ENCODE measurements at places on chromosomes 2 and 18. TPM values are rescaled to one million over a fixed set of nuclear protein-coding genes. Genes with fewer than 3 reads are reported as not detected.

IL18RAP gene
- not detected for polyA plus RNA-seq

PLB1 gene
- polyA plus RNA-seq: 0.64 TPM

CASP8 gene
- polyA plus RNA-seq: 0.83 TPM

TUBB8B gene
- 0.80 TPM for polyA plus RNA-seq

C1QL2 gene
- polyA plus RNA-seq: 5.2 TPM

PRADC1 gene
- polyA plus RNA-seq: 44.5 TPM

RNU2-63P gene
- not detected for polyA plus RNA-seq

BARD1 gene
- polyA plus RNA-seq: 3.9 TPM

DNA sequence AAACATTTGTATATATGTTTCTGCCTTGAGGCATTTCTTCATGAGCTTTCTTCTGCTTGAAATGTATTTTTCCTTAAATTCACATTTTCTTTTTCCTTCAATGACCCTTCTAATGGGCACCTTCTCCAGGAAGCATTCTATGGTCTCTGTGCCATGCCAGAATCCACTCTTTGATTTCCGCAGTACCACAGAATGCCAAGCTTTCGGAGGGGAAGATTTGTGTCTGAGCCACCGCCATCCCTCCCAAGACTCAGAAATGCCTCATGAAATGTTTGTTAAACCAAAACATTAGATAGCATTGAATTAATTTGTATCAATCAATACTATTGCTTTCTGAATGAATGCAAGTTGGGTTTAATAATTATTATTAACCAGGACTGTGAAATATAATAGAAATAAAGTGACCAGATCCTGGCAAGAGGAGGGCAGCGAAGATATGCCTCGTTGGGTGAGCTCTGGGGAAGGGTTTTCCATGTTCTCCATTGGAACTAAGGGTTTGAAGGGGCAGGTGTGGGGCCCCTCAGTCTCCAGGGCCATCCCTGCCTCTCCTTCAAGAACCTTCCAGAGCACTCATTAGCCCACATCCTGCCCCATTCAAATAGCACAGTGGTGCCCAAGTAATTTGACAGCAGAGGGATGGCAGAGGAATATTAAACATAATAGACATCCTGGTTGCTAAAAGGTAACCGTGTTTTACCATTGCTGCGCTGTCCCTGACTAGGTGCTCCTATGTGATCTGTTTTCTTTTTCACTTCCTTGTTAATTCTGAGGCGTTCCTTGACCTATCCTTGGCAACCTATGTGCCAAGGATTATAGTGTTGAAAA, 189.6 kb downstream of the MYCN start:
- DNase-seq: no peak

DNA sequence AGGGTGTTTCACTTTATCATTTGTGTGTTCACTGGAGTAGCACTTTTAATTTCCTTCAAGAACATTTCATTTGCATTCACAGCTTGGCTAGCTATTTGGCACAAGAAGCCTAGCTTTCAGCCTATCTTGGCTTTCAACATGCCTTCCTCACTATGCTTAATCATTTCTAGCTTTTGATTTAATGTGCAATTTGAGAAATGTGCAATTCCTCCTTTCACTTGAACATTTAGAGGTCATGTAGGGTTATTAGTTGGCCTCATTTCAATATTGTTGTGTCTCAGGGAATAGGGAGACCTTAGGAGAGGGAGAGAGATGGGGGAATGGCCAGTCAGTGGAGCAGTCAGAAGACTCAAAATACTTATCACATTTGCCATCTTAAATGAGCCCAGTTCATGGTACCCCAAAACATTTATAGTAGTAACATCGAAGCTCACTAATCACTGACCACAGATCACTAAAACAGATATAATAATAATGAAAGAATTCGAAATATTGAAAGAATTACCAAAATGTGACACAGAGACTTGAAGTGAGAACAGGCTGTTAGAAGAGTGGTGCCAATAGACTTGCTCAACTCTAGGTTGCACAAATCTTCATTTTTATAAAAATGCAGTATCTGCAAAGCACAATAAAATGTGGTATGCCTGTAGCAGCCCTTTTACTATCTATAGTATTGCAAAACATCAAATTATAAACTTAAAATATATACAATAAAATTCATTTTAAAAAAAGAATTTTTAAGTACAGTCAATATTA, 561.2 kb downstream of the METTL4 start:
- DNase-seq: no peak

DNA sequence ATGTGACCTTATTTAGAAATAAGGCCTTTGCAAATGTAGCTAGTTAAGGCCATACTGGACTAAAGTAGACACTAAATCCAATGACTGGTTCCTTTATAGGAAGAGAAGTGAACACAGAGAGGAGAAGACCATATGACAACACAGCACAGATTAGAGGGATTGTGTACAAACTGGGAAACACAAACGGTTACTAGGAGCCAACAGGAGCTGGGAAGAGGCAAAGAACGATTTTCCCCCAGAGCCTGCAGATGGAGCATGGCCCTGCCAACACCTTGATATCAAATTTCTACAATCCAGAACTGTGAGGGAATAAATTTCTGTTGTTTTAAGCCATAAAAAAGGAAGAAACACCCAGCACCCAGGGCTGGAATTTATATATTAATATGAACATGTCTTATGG, 38.7 kb upstream of the COL5A2 start:
- DNase-seq: no peak

- DNase-seq: peak; percentile 78
These were observed 981 bp downstream of the C2orf66 start for GRCh38 chr2:196808083-196808665.

- DNase-seq: no peak
These were observed 54.0 kb upstream of the PPP1CB start for GRCh38 chr2:28697602-28698149.

- no peak for DNase-seq
These were observed 713.1 kb upstream of the SOX11 start for GRCh38 chr2:4979111-4979510.

DNA sequence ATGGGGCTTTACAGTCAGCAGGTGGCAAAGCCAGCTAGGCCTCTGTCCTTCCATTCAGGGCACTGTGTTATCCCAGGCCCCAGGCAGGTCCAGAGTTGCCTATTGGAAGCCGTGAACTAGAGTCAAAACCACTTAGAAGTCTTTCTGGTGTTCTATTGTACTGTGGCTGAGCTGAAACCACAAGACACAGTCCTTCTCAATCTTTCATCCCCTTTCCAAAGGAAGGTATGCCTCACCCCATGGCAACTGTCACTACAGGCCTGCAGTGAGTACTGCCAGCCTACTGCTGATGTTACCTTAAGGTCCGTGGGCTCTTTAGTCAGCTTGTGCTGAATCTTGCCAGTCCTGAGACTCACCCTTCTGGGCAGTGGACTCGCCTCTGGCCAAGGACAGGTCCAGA, 181.6 kb downstream of the GULP1 start:
- DNase-seq: no peak

DNA sequence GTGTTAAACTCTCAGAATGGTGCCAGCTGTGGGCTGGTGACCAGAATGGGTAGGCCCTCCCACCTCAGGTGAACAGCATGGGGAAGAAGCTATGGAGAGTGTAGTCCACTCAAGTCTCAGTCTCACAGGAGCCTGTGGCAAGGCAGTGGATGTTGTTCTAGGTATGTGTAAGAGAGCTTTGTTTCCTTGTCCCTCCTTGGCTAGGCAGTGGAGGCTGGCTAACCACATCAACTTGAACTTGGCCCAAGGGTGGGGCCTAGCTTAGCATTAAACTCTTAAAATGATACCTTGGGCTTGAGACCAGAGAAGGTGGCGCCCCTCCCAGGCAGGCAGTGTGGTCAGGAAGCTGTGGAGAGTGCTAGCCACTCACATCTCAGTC, 53.2 kb upstream of the SLC4A10 start:
- no peak for DNase-seq

- peak; percentile 64 for DNase-seq
These were observed 94.2 kb downstream of the PTPN4 start for GRCh38 chr2:119853777-119854399.

- no peak for DNase-seq
These were observed 53.5 kb downstream of the COLEC12 start for GRCh38 chr18:446941-447560.

GRCh38 chr2:127818794-127819425, 7.9 kb upstream of the WDR33 start:
- DNase-seq: no peak

GRCh38 chr2:48471048-48471474, 58.9 kb upstream of the STON1 start:
- peak; percentile 73 for DNase-seq

DNA sequence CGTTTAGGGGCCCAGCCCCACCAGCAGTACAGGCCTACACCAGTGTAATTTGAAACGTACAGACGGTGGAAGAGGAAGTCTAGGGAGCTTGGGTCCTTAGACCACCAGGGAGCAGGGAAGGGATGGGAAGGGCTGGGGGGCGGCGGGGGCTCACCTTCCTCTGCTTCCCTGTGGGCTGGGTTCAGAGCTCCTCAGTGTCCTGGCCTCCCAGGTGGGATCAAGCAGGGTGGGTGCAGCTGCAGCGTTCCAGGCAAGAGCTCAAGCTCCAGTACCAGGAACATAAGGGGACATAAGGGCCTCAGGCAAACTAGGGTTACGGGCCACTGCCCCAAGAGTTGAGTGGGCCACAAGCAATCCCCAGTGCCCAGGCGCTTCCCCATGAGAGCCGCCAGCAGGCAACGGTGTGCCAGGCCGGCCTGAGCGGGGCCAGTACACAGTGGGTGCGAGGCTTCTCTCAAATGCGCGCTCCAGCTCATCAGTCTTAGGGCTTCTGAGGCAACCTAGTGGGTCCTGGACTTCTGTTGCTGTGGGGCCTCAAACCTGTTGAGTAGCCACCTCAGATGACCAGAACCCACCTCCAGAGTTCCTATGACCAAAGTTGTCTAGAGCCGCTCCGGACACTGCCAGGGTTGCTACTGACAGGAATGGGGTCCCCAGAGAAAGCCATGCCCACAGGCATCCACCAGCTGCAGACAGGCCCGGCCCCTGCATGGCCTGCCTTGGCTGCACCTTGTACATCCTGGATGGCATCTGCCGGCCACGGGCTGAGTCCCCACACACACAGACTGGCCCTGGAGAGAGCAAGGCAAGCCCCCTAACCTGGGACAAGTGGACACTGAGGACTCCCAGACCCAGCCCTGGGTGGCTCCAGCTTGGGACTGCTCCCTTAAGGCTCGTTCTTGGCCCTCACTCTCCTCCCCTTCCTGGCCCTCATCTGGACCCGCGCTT, 5.2 kb downstream of the ANKRD23 start:
- no peak for DNase-seq

DNA sequence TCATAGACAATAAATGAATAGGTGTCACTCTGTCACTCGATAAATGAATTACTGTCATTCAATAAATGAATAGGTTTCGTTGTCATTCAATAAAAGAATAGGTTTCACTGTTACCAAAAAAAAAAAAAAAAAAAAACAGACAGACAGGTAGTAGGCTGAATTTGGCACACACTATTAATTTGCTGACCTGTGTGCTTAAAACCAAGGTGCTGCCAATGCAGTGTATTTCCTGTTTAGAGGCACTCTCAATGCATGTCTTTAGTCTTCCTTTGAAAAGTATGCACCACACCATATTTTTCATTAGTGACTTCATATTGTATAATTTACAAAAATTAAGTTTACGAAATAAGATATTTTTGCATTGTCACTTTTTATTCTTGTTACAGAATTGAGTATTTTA, 16.2 kb downstream of the ANKRD62 start:
- no peak for DNase-seq

GRCh38 chr2:209556354-209556961, 132.6 kb downstream of the MAP2 start:
- DNase-seq: peak; percentile 25

GRCh38 chr2:65227020-65227455, 593 bp upstream of the ACTR2 start:
- DNase-seq: no peak

Data from brain (organoid and tissue), 16 donors.